Mucosa of gallbladder (tissue), 1 donor: ENCODE measurements at places on chromosomes 7 and 10. TPM values are rescaled to one million over a fixed set of nuclear protein-coding genes. Genes with fewer than 3 reads are reported as not detected.

The OR2A1 gene
- total RNA-seq, result not detected

DNA sequence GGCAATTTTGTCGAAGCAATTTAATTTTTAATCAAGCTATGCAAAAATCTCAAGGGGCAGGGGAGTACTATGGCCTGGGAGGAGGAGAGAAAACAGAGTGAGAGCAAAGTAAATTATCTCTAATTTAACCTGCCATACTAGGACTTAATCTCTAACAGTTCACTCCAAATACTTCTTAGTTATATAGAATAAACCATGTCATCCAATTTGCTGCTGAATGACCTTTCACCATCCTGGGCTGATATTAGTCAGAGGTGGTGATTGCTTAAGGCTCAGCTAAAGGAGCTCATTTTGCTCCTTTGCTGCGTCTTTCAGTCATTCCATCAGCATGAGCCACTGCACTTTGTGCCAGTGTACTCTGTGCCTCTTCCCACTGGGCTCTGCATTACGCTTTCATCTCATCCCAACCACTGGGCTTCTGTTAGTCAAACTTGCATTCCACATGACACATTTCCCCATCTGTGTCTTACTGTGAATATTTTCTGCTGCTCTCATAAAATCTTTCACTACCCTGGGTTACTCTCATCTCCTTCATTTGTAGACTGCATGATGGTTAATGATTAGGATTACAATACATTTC is 84.3 kb downstream of the CD36 start:
- DNase-seq, result peak; percentile 19

DNA sequence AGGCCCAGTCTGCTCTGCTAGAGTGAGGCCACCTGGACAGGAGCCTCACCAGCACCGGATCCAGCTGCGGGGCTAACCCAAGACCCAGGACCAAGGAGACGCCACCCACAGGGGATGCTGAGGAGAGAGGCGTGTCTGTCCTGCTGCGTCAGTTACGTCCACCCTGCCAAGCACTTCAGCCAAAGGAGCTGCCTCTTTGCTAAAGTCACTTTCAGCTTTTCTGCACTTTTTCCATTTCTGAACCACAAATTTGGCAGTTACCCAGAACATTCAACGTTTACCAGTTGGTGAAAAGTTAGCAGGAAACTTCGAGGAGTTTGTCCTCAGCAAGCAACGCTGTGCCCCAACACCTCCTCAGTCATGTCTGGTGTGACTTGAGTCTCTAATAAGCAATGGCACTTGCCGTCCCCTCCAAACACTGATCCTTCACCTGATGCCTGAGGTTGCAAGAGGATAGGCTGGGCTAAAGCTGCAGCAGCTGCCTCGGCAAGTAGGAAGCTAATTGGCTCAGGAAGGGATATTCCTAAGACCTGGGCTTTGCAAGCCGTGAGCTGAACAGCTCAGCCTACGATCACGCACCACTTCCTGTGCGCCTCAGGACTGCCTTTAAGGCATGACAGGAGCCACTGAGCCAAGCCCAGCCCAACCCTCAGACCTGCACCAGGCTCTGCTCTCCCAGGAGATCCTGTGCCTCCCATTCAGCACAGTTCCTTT is 40.1 kb downstream of the KCNH2 start:
- DNase-seq, result no peak

DNA sequence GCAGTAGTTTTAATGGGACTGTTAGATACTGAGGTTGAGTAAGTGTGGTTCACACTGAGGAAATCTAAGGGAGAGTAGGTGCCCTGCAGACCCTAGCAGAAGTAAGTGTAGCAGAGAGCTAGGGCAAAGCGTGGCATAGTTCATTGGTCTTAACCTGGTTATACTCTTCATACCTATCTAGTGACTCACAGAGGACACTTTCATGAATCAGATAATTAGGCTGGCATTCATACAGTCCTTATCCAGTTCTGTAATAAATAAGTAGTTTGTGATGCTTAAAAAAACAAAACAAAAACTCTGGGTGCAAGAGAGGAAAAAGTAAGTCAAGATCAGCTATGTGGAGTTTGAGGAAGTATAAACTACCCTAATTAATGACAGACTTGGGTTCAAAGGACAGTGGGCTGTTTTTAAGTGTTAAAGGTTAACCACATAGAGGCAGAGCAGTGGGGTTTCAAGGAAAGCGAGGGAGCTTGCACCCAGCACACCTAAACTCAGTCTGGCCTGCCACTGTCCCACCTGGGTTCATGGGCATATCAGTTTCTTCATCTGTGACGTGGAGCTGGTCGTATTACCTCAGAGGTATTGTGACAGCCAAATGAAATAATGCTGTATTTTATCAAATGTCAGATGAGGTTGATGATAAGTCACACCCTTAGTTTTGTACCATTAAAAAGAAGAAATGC is 27.1 kb downstream of the LMTK2 start:
- no peak for DNase-seq

DNA sequence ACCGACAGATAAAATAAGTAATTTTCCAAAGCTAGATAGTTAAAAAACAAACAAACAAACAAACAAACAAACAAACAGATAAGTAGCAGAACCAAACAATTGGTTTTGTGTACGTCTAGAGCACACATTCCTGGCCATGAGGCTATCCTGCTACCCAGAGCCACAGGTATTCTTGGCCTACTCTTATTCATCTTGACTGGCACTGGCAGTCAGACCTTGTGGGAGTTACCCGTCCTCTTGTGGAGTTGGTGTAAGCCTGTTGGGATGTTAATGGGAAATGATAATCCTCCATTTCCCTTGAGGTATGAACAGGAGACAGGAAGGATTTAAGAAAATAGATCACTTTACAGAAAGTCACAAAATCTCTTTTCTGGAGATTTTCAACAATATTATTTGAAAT is 142.4 kb upstream of the MEOX2 start:
- no peak for DNase-seq

DNA sequence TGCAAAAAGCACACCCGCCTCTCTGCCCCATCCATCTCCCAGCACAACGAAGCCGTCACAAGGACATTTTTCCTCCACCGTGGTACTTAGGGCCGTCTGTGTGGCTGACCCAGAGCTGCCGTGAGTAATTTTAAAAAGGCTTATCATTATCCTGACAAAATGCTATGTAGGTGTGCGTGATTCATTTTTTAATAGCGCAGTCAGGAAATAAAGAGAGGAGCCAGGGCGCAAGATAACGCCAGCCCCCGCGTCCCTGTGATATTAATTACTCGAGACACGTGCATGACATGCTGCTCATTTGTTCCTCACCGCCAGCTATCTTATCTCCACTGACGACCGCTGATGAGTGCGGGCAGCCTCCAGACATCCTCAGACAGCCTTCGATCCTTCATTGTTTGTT is 332.7 kb upstream of the PFKP start:
- DNase-seq, result no peak

DNA sequence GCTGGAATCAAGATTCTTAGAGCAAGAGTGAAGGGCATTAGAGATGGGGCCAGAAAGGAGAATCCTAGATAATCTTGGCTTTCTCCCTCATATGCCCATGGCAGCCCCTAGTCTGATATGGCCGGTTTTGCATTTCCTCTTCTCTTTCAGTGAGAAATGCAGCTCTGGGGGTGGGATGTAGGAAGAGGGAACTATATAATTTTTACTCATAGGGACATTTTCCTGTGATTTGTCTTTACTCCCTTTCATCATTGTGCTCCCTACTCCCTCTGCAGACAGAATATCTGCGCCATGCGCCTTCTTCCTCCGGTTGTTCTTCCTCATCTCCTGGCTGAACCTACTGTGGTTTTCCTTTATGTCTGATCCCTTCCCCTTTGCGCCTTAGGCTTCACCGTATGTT is 16.8 kb upstream of the CHCHD1 start:
- DNase-seq, result no peak

The SPDYE5 gene
- 0.09 TPM for total RNA-seq

DNA sequence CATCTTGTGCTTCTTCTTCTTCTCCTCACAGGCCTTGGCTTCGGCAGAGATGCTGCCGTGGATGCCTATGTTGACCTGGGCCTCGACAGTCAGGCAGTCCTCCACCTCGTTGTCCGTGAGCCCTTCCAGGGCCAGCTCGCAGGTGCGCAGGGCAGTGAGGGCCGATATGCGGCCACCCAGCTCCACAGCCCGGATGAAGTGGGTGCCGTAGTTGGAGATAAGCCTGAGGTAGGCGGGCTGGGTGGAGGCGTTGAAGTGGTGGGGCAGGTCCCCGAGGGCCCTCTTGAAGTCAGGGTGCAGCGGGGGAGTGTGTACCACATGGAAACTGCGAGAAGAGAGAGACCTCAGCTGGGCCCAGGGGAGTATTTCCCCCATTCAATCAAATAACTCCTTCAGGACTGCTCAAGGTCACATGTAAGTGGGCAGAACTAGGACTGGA is 3.7 kb downstream of the PRF1 start:
- DNase-seq, result no peak

The ZNF789 gene
- total RNA-seq, result 13.0 TPM

DNA sequence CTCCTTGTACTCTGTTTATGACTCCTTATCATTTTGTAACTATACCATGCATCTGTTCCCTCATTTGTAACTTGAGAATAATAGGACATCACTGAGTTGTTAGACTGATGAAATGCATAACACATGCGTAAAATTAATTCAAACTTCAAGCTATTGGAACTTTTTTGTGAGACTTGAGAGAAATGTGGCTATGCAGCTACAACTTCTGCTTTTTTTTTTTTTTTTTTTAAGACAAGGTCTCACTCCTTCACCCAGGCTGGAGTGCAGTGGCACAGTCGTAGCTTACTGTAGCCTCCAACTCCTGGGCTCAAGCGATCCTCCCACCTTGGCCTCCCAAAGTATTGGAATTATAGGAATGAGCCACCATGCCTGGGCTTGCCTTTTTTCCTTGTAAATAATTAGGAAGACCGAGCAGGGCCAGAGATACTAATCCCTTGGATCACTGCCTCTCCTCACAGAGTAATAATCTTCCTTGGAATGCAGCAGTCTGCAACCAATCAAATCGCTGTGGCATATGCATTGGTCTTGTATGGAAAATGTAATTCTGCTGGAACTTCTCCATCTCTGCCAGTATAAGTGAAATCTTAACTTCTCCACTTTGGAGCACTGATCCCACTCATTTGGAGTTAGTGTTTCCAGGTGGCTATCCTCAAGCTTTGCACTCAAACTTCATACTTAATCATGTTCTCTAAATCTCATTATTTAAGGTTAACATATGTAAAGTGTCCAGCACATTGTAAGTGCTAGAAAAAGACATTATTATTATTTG is 2.0 kb upstream of the PANK1 start:
- no peak for DNase-seq

DNA sequence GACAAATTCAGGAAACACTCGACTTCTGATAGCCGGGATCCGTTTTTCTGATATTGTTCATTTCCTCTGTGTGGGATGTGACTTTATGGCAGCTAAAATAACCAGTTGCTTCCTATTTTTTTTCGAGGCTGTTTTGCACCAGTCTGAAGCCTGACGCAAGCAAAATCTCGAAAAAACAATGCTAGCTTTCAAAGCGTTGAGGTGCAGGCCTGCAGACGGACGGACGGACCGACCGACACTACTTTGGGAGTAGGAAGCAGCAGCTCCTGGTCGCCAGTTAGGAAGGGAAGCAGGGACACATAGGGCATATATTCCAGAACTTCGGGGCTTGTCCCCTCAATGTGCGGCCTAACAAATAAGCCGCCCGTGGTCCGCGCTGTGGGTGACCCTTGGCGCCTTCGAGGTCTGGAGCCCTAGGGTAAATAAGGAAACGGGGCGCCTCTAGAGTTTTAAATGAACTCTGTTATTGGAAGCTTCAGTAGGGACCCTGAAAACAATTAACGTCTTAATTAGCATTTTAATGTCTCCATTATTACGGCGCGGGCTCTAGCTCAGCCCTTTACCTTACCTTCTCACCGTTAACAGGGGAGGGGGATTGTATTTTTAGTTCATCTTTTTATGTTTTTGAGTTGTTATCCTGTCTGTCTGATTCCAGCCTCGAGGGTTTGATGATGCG is 1.3 kb downstream of the HHEX start:
- DNase-seq, result no peak

- DNase-seq, result peak; percentile 14
These were observed 197.9 kb downstream of the HDAC9 start for GRCh38 chr7:18693406-18693805.

DNA sequence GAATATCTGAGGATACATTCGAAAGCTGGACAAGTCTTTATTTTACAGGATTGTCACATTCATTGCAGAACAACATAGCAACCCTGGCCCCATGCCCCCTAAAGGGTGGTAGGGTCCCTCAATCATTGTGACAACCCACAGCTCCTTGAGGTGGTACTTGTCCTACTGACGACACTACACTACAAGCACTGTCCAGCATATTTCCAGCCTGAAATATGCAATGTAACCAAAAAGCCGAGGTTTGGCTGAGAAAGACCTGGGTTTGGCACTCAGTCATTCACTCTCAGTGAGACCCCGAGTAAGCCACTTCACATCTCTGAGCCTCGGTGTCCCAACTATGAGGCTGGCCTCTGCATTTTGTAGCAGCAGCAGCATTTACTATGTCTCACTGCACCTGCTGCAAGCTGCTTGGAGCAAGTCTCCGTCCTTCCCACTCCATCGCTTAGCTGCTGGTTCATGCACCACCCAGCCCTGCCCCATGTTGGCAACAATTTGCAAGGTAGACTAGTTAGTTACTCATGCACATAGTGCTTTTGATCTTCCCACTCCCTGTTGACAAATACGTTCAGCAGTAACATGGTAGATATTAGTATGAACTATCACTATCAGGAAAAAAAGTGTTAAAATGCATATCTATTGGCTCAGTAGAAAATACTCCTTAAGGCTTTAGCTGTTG is 43.6 kb upstream of the TNPO3 start:
- DNase-seq, result no peak

DNA sequence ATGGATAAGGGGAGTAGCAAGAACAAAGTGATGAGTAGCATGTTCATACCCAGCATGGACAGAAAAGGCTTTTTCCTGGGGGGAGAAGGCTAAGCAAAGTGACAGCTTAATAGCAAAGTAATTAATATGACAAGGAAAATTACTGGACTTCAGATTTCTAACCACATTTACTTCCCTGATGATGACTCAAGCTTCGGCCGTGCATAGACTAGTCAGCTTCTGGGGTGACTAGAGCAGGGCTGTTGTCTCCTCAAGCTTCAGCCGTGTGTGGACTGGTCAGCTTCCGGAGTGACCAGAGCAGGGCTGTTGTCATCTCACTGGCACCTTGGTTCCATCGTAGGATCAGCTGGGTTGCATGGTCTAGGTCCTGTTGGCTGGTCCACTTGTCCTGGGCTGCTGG is 2.1 kb upstream of the ZNF117 start:
- no peak for DNase-seq
